ENCODE measurements at places on chromosomes 7 and 10.
A peak's percentile ranks its signal among the peaks of the same experiment; 100 is the strongest.

- no peak for DNase-seq
Observed at GRCh38 chr7:18828994-18829857, 288.2 kb downstream of the TWIST1 start.

DNA sequence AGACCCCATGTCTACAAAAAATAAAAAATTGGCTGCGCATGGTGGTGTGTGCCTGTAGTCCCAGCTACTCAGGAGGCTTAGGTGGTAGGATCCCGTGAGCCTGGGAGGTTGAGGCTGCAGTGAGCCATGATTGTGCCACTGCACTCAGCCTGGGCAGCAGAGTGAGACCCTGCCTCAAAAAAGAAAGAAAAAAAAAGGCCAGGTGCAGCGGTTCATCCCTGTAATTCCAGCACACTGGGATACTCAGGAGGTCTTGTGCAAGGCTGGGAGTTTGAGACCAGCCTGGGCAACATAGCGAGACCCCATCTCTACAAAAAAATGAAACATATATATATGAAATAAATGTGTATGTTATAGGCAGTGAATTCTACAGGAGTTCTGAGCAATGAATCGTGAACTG, 44.5 kb upstream of the UBE2H start:
- DNase-seq, result no peak

DNA sequence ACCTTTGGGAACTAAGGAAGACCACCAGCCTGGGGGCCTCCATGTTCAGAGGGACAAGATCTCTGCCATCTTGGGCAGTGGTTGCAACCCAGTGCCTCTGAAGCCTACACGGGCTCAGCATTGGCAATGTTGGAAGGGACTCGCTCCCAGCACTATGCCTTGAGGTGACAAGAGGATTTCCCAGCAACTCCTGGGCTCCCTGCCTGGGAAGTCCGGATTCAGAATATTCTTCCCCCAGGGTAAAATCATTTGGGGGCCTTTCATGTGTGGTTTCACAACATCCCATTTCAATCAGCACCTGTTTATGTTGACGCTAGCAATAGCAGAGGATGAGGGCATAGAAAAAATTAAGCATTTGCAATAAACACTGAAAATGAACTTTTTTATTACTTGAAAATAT, 509.8 kb upstream of the MGMT start:
- DNase-seq, result no peak

DNA sequence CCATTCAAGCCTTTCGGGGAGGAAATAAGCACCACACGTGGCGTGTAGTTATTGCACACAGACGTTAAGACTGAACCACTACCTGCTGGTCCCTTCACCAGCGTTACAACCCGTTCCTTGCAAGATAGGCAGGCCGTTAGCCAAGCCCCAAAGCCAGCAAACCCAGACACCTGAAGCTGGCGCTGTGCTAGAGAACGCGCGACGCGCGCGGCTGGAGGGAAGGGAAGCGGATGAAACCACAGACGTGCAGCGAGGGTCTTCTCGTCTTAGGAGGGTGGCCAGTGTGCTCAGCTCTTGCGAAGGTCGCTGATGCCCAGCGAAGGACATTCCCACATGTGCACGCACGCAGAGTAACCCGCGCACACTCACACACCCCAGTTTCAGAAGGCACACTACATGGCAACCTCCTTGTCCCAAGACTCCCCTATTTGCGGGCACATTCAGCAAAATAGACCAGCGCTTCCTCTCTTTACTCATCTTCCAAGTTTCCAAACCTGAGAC, 980 bp downstream of the TMEM26 start:
- no peak for DNase-seq

GRCh38 chr10:47283848-47284247, 16.1 kb upstream of the GDF10 start:
- DNase-seq, result no peak

DNA sequence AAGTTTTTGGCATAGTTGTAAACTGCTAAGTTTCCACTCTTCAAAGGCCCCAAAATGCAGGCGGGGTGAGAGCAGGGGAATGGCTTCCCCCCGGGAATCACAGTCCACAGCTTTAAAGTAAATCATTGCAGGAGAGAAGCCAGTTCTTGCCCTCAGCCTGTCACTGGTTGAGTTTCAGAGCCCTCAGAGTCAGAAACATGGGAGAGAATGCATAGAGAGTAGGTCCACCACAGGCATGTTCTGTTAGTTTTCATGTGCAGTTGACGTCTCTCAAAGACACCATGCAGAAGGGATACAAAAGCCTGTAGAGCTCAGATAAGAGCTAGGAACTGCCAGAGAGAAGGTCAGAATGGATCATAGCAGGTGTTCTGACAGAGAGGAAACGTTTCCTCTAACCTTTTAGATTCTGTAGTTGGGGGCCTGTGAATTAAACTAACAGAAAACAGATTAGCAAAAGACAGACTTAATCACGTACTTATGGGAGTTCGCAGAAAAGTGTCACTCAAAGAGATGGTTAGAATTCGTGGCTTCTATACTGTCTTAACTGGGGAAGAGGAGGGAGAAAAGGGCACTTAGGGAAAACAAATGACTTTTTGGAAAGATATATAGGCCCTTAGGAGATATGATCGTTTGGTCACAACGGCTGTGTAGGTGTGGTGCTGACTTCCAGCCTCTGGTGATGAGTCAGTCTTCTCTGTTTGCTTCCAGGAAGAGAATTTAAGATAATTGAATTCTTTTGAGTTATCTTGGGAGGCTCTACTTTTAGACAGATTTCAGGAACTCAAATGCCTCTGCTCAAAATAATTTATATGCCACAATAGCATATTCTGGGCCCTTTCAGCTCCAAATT, 48.0 kb upstream of the MSRB2 start:
- DNase-seq, result no peak

DNA sequence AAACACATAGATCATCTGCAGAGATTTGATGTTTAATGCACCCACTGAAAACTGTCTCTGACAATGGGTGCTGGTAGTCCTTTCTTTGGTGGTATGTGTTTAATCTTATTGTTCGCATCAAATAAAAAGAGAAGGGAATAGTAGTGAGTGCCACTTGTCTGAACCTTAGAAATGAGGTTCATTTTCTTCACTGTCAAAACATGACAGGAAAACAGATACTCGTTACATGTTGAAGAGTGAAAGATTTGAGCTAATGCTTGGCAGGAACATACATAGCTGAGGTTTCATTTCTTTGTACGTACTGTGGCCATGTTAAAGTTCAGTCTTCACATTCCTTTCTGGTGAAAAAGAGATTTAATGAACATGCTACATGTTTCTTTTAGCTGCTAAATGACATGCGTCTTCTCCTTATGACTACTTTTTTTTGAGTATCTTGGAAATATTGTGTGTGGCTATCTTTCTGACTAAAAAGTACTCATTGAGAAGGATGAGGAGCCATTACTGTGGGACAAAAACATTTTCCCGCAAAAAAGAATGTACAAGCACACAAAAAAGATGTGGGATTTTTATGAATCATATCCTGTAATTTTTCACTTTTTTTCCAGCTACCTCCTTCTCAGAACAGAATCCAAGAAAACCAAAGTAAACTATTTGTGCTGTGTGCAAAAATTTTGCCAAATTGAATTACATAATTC, 108.0 kb downstream of the TWIST1 start:
- no peak for DNase-seq

- no peak for DNase-seq
Observed at GRCh38 chr7:7956531-7957128, 12.0 kb upstream of the GLCCI1 start.

DNA sequence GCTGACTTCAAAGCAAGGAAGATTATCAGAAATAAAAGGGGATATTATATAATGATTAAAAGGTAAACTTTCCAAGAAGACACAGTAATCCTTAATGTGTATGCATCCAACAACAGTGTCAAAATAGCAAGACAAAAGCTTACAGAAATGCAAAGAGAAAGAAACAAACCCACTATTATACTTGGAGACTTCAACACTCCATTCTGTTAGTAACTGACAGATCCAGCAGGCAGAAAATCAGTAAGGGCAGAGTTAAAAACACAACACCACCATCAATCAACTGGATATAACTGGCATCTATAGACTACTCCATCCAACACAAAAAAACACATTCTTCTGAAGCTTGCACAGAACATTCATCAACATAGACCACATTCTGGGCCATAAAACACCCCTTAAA, 103.8 kb downstream of the OR13A1 start:
- DNase-seq, result no peak

- no peak for DNase-seq
Observed at GRCh38 chr7:100132697-100133151, 6.0 kb downstream of the MBLAC1 start.

GRCh38 chr7:117163101-117163500, 159.8 kb downstream of the WNT2 start:
- no peak for DNase-seq

DNA sequence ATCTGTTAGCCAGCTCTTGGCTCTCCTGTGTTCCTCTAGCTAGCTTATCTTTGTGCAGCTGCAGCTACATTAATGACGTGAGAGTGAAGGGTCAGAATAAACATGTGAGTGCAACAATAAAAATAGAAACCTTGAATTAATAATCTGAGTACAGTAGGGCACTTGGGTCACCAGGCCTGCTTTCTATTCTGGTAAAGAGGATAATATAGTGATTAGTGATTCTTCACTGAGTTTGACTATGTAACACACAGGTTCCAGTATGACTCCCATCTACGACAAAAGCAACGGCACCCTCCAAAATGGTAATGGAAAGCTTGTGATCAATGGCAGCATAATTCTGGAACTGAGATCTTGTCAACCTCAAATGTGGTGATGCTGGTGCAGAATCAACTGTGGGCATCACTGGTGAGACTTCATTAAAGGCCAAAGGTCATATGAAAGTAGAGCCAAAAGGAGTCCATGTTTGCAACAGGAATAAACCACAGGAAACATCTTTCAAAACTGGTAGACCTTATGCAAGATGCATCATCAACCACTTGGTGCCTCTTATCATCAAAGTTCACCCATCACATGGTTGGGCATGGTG, 77.6 kb downstream of the NRBF2 start:
- DNase-seq, result peak; percentile 29

DNA sequence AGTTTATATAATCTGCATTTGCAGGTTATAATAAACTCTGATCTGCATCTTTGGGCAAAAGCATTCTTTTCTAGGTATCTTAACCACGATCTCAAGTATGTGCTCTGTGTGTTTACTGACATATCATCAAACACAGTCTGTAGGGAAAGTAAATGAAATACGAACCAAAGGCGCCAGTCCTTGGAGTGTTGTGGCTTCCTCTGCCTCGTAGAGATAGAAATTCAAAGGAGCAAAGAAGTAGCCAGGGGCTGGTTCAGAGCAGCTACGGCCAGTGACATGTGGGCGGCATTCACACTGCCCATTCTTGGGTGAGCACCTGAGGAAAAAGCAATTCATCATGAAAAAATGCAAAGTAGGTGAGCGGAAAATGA, 38.7 kb downstream of the LAMB4 start:
- DNase-seq, result no peak

GRCh38 chr7:74429153-74429747, 24.5 kb upstream of the GTF2IRD1 start:
- no peak for DNase-seq

GRCh38 chr7:119936836-119937235, 336.1 kb upstream of the KCND2 start:
- no peak for DNase-seq

- no peak for DNase-seq
Observed at GRCh38 chr7:145779140-145779539, 337.5 kb upstream of the CNTNAP2 start.

- no peak for DNase-seq
Observed at GRCh38 chr7:20958572-20958971, 171.9 kb upstream of the SP8 start.

DNA sequence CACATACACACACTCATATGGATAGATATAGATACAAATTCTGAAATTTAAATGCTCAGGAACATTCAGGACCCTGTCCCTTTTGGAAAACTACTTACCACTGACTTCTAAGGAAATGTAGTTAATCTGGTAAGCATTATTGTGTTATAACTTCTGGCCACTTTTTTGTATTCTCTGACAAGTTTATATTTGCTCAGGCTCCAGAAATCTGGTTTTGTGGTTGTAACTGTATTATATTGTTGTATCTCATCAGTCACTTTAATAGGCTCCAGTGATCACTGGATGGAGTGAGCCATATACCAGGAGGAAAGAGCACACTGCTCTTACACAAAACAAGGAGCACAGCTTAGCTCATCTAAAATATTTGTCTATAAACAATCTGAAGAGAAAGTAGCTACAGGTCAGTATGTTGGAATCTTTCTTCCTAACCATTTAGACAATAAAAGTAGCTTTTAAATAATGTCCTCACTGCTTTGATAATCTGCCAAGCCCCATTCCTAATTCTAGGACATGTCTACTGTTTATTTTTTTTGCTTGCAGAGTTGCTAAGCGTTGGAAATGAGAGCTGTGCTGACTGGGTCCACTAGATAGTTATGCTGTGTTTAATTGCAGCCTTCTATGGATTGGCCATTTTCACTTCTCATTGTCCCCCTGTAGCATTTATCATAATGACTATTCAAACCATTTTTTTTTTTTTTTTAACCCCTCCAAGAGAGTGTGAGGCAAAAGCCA, 43.8 kb downstream of the SMNDC1 start:
- no peak for DNase-seq

- DNase-seq, result no peak
Observed at GRCh38 chr10:28833313-28833712, 156.0 kb downstream of the BAMBI start.

DNA sequence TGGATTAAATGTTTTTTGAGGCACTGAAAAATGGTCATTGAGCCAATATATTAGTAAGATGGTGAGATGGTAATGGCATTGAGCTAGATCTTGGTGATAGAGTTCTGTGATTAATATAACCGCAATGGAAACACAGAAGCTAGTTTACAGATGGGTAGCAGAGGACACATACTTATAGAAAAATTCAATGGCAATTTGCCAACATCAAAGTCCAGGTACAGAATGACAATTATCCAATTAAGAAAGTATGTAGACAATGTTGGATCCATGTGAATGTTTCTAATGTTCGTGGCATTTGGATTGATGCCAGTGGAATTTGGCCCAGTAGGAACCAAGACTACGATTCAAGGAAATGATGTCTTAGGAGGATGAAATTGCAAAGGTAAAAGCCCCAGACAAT, 187.8 kb downstream of the GNAT3 start:
- DNase-seq, result no peak

GRCh38 chr7:69399401-69399800, 198.9 kb upstream of the AUTS2 start:
- no peak for DNase-seq

DNA sequence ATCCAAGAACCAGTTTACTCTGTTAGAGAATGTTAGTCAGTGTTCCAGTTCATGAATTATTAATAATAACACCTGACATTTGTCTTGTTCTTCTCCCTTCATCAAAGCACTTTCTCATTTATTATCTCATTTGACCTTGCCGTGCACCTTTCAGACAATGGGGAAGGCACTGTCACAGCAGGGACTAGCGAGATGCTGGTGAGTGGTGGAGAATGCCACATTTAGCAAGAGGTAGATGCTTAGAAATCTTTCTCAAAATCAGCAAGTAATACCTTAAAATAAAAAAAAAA, 34.2 kb upstream of the XRCC2 start:
- no peak for DNase-seq

GRCh38 chr10:14294347-14295059, 36.2 kb downstream of the FRMD4A start:
- no peak for DNase-seq

Measured in stimulated activated CD8-positive, alpha-beta memory T cell treated with anti-CD3 and anti-CD28 coated beads, Interleukin-15, amount 100 ng/mL, for 48 hours (primary cell).